Hematopoietic multipotent progenitor cell treated with erythropoietin and hydrocortisone succinate and interleukin-3 and kit ligand, for 8 days (in vitro differentiated cells): ENCODE measurements at places on chromosomes 3 and 15.

DNA sequence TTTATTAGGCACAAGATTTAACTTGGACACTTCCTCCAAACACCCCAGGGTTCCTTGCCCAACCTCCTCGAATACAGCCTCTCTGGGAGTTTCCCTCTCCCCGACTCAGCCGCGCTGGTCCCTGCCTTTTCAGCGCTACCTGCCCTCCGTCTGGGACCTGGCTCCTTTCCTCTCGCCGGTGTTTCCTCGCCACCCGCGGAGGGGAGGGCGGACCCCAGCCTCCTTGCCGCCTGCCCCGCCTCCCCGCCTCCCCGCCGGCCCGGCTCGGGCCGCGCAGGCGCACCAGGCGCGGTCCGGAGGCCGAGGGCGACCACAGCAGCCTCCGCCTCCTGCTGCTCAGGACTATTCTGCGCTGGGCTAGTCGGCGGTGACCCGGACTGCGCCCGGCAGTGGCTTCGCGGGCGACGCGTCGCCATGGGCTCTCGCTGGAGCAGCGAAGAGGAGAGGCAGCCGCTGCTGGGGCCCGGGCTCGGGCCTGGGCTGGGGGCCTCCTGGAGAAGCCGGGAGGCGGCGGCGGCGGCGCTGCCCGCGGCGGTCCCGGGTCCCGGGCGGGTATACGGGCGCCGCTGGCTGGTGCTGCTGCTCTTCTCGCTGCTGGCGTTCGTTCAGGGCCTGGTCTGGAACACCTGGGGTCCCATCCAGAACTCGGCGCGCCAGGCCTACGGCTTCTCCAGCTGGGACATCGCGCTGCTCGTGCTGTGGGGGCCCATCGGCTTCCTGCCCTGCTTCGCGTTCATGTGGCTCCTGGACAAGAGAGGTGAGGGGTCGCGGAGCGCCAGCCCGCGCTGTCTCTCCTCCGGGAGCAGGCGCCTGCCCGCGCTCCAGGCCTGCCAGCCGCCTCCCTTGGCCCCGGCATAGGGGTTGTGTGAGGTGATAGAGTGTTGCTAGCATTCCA, at the start of gene SLC49A4:
Gene SLC49A4 (plus strand): TSS at position 291 of the 895 bp plus-strand sequence. CDS start 124 bp downstream, at position 415.
- peak; percentile 63 for DNase-seq

DNA sequence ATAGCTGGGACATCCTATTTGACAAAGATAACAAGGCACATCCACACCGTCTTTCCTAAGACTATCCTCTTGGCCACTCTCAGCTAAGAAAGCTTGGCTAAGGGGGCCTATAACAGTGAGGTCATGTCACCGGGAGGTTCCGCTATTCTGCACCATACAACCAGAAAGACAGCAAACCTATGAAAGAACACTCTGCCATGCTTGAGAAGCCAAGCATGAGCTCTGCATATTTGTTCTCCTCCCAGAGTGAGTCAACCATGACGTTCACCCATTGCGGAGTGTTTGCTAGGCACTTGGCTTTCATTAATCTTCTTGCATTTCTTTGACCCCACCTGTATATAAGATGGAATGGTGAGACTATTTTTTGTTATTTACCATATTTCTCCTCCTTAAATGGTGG, 141.2 kb downstream of the GMNC start:
- no peak for DNase-seq

DNA sequence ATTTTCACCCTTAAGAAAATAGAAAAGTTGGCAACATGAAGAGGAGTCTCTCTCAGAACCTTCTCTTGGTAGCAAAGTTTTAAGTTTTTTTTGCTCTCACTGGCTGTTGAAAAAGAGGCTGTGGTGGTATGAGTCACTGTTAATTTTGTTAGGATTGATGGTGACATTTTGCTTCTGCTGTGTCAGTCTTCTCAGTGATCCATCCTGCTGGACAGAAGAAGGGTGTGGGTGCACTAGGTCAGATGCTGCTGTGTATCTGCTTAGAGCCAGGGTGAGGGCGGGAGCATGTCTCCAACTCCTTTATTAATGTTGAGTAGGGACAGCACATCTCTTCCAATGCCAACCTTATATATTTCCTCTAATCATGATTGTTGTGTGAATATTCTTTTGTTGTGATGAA, 369.5 kb downstream of the FEZF2 start:
- DNase-seq = no peak

GRCh38 chr15:40815042-40815698, 7.9 kb upstream of the DNAJC17 start:
- DNase-seq = no peak

- DNase-seq = peak; percentile 47
These were observed 430.2 kb downstream of the LPP start for GRCh38 chr3:188584162-188584529.

GRCh38 chr15:40322531-40323238, 807 bp upstream of the INAFM2 start:
- DNase-seq = no peak

DNA sequence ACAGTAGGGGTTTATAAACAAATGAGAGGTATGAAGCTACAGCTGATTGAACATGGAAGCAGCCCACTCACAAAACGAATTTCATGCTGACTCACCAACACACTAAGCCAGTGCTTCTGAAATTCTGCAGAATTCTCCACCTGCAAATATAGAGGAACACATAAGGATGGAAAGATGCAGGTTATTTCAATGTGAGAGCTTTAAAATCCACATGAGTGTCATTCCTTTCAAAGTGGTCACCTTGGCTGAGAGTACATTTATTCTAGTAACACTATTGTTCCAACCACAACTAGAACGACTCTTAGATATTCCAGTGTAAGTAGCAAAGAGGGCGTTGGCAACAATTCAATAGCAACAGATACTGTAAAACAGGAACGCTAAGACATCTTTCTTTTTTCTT, 189.9 kb upstream of the TSC22D2 start:
- DNase-seq = no peak

DNA sequence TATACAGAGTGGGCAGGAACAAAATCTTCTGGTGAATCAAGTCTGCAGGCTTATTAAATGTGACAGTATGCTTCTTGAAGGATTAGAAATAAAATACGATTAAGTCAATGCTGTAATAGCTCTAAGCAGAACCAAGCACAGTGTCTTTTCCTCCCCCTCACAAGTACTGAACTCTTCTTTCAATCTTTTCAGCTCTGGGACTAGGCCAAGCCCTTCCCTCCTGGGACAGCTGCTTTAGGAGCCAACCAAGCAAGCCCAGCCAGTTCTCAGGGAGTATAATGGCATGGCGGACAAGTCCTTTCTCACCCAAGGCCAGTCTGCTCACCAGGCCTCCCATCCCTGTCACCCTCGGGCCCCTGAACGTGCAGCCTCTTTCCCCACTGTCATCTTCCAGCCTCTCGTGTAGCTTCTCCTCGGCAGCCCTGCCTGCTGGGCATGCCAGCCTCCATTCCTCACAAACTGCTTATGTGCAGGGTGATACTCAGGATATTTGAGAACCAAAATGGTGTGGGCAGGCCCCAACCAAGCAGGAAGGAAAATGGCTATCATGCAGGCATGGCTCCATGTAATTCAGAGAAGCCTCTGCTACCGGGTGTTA, 8.4 kb upstream of the PPP1R2 start:
- no peak for DNase-seq

- peak; percentile 84 for DNase-seq
These were observed 17.2 kb upstream of the USP3 start for GRCh38 chr15:63487076-63487757.

GRCh38 chr3:130715616-130716015, 31.0 kb downstream of the PIK3R4 start:
- DNase-seq = no peak

DNA sequence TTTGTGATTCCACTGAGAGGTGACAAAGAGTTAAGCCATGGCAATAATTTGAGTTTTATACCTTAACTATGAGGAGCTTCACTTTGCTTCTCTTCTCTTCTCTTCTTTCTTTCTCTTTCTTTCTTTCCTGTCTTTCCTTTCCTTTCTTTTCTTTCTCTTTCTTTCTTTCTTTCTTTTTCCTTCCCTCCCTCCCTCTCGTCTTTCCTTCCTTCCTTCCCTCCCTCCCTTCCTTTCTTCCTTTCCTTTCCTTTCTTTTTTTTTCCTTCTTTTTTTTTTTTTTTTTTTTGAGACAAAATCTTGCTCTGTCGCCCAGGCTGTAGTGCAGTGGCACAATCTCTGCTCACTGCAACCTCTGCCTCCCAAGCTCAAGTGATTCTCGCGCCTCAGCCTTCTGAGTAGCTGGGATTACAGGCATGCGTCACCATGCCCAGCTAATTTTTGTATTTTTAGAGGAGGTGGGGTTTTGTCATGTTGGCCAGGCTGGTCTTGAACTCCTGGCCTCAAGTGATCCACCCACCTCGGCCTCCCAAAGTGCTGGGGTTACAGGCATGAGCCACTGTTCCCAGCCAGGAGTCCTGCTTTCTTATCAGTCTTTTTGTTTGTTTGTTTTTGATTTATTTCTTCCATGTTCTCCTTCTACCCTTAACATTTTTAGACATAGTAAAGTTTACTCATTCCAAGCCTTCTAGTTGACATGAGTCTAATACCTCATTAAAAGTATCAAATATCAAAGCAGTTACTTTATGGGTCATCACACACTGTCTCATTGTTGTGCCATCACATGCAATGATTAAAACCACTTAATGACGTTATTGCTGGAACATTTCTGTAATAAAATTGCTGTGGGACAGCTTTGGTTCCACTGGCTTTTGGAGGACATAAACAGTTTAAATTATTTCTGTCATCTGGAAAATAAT, 29.9 kb downstream of the SLC49A4 start:
- no peak for DNase-seq

DNA sequence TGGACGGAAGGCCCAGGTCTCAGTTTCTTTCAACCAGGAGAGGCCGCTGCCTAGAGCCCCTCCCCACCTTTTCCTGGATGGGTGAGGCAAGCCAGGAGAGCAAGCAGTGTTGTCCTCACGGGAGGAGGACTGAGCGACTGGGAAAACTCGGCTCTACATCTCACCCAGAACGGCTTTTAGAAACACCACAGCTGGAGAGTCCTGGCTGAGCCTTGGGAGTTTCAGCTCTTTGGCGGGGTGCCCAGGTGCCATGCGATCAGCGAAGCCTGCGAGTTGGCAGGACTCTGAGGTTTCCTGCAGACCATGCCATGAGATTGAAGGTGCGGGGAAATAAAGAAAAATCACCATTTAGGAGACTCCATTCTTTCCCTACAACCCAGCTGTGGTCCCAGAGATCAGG, 26.0 kb downstream of the PPCDC start:
- DNase-seq = no peak

- DNase-seq = peak; percentile 20
These were observed 19.1 kb downstream of the IREB2 start for GRCh38 chr15:78457101-78457500.

- DNase-seq = peak; percentile 76
These were observed 19.1 kb downstream of the ST6GAL1 start for GRCh38 chr3:186949281-186949982.

DNA sequence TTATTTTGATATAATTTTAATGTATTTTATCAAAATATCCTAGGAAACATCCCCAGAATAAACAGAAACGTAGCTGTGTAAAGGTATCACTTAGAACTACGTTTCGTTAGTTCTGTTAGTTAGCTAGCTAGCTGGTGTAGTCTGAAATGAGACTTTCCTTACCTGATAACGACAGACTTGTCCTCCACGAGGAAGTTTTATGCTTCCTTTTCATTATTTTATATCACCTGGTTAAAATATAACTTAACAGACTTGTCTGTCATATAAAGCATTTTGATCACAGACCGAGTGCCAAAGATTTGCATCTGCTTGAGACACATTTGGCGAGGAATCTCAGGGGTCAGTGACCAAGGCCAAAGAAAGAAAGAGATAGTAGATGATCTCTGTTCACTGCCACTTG, 829.5 kb downstream of the VGLL3 start:
- no peak for DNase-seq

GRCh38 chr3:187132666-187133065, 6.6 kb downstream of the RPL39L start:
- no peak for DNase-seq

GRCh38 chr3:37330466-37330865, 156.1 kb upstream of the LRRFIP2 start:
- DNase-seq = no peak

GRCh38 chr15:99994849-99995248, 261.6 kb upstream of the LYSMD4 start:
- DNase-seq = no peak

DNA sequence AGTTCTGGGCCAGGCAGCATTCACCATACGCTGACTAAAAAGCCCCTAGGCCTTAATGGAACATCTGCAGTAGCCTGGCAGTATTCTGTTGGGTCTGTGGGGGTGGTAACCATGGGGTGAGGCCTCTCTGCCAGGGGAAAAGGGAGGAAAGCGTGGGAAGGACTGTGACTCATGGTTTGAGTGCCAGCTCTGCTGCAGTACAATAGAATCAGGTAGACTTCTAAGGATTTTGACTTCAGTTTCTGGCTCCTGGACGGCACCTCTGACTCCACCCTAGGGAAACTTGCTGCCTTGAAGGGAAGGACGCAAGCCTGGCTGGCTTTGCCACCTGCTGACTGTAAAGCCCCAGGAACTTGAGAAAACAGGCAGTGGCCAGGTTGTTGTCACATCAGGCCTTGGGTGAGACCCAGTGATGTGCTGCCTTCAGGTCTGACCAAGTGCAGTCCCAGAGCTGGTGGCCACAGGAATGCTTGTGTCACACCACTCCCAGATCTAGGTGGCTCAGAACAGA, 148.6 kb downstream of the SUCNR1 start:
- DNase-seq = no peak

- no peak for DNase-seq
These were observed 64.2 kb downstream of the ST3GAL6 start for GRCh38 chr3:98827221-98827920.

GRCh38 chr3:79012530-79012913, 755.3 kb downstream of the ROBO1 start:
- DNase-seq = no peak

DNA sequence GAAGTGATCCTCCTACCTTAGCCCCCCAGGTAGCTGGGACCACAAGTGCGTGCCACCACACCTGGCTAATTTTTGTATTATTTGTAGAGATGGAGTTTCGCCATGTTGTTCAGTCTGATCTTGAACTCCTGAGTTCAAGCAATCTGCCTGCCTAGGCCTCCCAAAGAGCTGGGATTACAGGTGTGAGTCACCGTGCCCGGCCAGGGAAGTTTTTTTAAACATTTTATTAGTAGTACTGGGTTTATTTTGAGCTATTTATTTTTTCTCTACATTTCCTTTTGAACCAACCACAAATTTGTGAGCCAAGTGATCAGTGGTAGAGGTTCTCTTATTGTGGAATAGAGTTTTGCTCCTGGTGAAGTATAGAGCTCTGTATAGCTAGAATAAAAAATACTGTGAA, 33.7 kb downstream of the ARMC8 start:
- no peak for DNase-seq

GRCh38 chr3:45965653-45966052, 22.4 kb downstream of the CXCR6 start:
- no peak for DNase-seq

- DNase-seq = no peak
These were observed 84.5 kb upstream of the GALNT15 start for GRCh38 chr3:16090024-16090423.

GRCh38 chr3:45528429-45528828, 66.1 kb upstream of the LIMD1 start:
- no peak for DNase-seq

GRCh38 chr3:9067352-9067975, 104.2 kb upstream of the RAD18 start:
- DNase-seq = peak; percentile 53

- DNase-seq = no peak
These were observed 27.1 kb upstream of the OSBPL11 start for GRCh38 chr3:125622381-125622791.
